ENCODE measurements at places on chromosomes 3 and 15. TPM values are rescaled to one million over a fixed set of nuclear protein-coding genes. Genes with fewer than 3 reads are reported as not detected.

- DNase-seq: no peak
Observed at GRCh38 chr3:125028657-125029056, 27.1 kb downstream of the HEG1 start.

DNA sequence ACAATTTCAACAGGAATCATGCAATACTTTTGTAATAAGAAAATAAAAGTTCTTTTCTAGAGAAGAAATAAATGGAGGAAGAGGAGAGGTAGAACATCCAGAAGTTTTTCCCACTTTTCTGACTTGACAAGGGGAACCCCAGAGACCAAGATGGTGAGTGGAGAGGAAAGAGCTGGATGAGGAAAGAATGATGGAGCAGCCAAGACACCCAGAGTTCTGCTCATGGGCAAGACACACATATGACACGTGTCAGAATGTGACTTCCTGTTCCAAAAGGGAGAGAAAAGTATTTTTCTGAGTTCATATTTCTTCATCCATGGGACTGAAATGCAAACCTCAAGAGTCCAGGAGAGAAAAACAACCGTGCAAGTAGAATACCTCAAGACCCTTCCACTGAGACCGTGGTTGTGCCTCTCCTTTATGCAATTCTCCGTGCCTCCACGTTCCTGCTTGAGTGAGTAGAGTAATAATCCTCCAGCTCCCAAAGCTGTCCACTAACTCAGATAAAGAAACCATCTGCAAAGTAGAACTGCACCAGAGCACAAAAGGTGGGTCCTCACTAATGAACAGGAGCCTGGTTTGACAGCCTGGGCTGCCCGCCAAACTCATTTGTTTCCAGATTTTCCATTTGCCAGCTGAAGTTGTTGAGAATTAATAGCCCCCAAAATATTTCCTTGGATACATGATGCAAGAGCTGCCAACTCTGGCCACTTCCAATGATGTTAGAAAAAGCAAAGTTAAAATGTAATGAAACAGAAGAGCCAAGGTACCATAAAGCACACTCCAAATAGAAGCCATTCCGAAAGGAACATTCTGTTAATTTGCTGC lies 272.6 kb upstream of the IGF1R start:
- DNase-seq: no peak

GRCh38 chr15:62439543-62440016 lies 274.5 kb upstream of the C2CD4B start:
- no peak for DNase-seq

The OSTN gene
- total RNA-seq: not detected
